ENCODE measurements at places on chromosomes 2 and 18.
A peak's percentile ranks its signal among the peaks of the same experiment; 100 is the strongest.

- DNase-seq = no peak
These were observed 198.1 kb downstream of the ZNF407 start for GRCh38 chr18:74795751-74796150.

- DNase-seq = no peak
These were observed 43.7 kb downstream of the TWIST2 start for GRCh38 chr2:238891457-238892203.

GRCh38 chr18:10135302-10135926 is 221.6 kb downstream of the VAPA start:
- DNase-seq = no peak

DNA sequence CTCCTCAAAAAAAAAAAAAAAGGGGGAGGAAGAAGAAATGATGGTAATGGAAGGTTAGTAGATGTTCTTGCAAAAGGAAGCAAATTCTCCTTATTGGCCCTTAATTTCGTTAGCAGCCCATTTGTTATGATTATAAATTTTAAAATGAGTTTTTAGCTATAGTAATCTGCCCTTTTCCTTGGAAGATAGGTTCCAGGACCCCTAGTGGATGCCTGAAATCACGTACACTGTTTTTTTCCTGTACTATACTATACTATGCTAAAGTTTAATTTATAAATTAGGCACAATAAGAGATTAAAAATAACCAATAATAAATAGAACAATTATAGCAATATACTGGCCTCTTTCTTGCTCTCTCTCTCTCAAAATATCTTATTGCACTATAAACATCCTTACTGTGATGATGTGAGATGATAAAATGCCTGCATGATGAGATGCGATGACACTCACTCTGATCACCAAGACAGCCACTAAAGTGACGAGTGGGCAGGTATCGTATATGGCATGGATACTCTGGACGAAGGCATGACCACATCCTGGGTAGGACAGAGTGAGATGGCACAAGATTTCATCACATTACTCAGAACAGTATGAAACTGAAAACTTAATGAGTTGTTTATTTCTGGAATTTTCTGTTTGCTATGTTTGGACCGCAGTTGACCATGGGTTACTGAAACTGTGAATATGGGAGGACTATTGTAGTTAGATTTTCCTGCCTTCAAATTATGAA is 87.2 kb downstream of the KCTD18 start:
- DNase-seq = no peak

GRCh38 chr2:234885118-234885517 is 66.7 kb upstream of the SH3BP4 start:
- no peak for DNase-seq

GRCh38 chr18:31176531-31176930 is 13.9 kb upstream of the DSC1 start:
- no peak for DNase-seq

GRCh38 chr2:170929686-170930050 is 615 bp downstream of the GORASP2 start:
- no peak for DNase-seq

GRCh38 chr2:199627417-199627816 is 169.7 kb upstream of the SATB2 start:
- DNase-seq = no peak

GRCh38 chr18:23619388-23619881 is 33.1 kb upstream of the NPC1 start:
- DNase-seq = peak; percentile 17

GRCh38 chr18:79851489-79851888 is 53.8 kb downstream of the KCNG2 start:
- no peak for DNase-seq

DNA sequence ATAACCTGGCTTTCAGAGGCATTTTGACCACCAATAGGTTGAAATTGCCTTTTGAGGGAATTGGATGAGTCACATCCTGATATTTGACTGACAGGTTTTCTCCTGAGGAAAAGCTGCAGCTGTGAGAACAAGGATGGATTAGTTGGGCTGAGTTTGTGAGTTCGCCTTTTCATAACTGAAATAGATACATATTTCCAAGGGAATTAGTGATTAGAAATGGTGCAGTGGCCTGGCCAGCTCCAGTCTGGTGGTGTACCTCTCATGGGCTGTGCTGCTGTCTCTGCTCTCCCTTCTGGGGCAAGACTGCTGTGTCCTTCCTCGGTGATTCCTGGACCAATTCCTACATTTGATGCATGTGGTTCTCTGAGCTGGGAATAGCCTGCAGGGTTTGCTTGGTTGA is 341.3 kb downstream of the TSN start:
- no peak for DNase-seq

- DNase-seq = no peak
These were observed 76.1 kb downstream of the SMIM21 start for GRCh38 chr18:75351409-75351808.

GRCh38 chr2:25362434-25363145 is 20.9 kb upstream of the DNMT3A start:
- DNase-seq = no peak

- no peak for DNase-seq
These were observed 79.6 kb downstream of the STPG4 start for GRCh38 chr2:47075361-47076125.

GRCh38 chr2:240877460-240878340 is 9.1 kb downstream of the AGXT start:
- DNase-seq = no peak

GRCh38 chr2:8346208-8346607 is 335.6 kb upstream of the ID2 start:
- DNase-seq = no peak
